Liver (tissue), 10 donors: ENCODE measurements at places on chromosomes 12 and 14. TPM values are rescaled to one million over a fixed set of nuclear protein-coding genes. Genes with fewer than 3 reads are reported as not detected.

DNA sequence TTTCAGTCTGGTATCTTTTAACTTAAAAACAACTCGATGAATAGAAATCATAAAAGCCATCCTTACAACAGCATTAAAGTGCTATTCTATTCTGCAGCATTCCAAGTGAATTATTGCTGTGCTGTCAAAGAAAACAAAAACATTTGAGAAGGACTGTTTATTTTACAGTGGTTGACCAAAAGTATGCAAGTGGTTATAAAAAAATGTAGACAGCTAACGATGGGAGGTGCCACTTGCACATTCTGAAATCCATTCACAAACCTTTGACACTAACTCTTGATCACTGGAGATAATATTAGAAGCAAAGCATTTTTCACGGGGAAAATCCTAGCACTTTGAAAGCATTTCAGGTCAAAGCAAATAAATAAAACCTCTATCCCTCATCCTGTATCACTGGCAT lies 55.6 kb downstream of the HMGA2 start:
- DNase-seq, result no peak

GRCh38 chr12:51186465-51187085 lies 13.6 kb upstream of the TFCP2 start:
- DNase-seq, result no peak

DNA sequence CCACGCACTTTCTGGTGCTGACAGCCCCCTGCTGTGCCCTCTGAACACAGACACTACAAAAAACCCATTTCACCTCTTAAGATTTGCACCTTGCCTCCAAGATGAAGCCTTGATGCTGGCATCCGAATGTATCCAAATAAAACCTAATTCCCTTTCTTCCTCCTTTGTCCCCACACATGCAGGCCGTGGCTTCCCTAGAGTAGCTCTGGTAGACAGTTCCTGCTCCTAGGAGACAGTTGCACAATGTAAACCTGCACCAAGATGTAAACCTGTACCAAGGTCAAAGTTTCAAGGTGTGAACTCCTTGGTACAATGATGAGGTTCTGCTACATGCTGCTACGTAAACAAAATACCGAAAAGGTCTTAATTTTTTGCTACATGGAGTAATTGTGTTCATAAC lies 625 bp upstream of the ABHD12B start:
- no peak for DNase-seq

GRCh38 chr12:94550964-94551363 lies 91.3 kb upstream of the CEP83 start:
- no peak for DNase-seq

GRCh38 chr12:5031958-5032357 lies 11.7 kb upstream of the KCNA5 start:
- DNase-seq, result no peak

The GPD1 gene
- 127 TPM for polyA plus RNA-seq

The SERPINA4 gene
- 67.6 TPM for polyA plus RNA-seq

The ST8SIA1 gene
- polyA plus RNA-seq, result not detected

DNA sequence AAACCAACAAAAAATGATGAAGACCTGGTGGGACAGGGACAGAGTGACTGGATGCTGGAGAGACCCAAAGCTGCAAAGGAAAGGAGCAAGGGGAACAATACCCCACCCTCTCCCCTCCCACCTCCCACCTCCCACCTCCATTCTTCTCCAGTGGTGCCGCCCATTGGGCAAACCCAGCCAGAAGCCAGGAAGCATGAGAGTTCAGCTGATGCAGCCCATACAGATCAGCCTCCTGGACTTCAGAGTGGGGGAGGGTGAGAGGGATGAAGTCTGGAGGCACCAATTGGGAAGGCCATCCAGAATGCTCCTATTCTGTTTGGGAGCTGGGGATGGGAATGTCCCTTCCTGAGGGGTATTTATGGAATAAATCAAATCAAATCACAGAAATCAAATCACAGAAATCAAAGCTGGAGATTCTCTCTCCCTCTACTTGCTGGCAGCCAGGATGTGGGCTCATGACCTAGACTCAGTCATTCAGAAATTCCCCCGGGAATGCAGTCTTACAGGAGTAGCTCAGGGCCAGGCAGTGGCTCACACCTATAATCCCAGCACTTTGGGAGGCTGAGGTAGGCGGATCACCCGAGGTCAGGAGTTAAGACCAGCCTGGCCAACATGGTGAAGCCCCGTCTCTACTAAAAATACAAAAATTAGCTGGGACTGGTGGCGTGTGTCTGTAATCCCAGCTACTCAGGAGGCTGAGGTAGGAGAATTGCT lies 31.1 kb downstream of the IRF2BPL start:
- DNase-seq, result no peak

The MYF6 gene
- 0.18 TPM for polyA plus RNA-seq

DNA sequence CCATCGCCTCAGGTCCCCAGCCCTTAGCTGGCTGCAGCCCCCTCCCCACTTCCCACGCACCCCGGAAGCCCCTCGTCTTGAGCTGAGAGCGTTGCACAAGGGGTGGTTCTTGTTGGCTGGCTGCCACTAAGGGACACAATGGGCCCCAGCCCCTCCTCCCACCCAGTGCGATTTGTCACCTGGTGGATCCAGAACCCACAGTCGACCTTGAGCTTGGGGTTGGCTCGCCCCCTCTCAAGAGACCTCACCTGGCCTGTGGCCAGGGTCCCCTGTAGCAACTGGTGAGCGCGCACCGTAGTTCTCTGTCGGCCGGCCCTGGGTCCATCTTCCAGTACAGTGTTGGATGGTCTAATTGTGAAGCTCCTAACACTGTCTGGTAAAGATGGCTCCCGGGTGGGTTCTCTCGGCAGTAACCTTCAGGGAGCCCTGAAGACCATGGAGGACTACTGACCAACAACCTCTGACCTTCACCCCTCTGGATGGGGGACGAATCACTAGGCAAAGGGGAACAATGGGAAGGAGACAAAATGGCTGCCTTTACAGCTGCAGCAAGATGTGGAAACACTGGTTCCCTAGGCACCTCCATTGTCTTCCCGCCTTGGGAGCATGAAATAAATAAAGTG lies 6.6 kb downstream of the PHB2 start:
- DNase-seq, result no peak

DNA sequence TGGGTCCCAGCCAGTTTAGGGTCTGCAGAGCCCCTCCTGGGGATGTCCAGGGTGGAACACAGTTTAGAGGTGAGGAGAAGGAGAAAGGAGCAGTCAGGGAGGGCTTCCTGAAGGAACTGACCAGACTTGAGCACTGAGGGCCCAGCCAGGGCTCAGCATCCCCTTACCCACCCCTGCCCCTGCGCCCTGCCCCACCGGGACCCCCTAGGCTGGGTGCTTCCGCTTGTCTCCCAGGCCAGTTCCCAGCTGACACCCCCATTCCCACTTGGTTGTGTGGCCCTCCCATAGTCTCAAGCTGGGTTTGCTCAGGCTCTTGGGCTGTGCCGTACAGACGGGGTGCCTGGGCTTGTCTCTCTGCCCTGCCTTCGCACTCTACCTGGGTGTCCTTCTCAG lies 26.3 kb upstream of the KIF26A start:
- DNase-seq, result no peak

DNA sequence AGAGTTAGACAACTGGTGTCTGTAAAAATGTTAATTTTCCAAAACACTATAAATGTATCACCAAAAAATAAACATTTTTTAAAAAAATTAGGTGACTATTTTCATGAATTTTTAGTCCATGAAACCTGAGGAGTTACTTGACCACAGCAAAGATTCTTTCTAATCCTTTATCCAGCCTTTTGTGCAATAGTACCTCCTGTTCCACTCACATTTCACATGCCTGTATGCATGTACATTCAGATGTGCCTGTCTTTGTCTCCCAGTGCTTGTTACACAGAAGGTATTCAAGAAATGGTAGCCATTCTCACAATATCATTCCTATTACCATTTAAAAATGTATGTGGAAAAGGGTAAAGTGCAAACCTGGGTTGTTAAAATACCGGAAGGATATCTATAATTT lies 857.0 kb downstream of the DIO2 start:
- DNase-seq, result no peak

- DNase-seq, result no peak
Measured at GRCh38 chr14:75213172-75213571, 36.8 kb upstream of the TMED10 start.

The ACTR10 gene
- 42.0 TPM for polyA plus RNA-seq

The TESPA1 gene
- 0.10 TPM for polyA plus RNA-seq

- DNase-seq, result no peak
Measured at GRCh38 chr12:27771481-27772327, 8.3 kb upstream of the KLHL42 start.

The CMKLR1 gene
- polyA plus RNA-seq, result 0.67 TPM

- no peak for DNase-seq
Measured at GRCh38 chr14:49679271-49679670, 8.7 kb downstream of the POLE2 start.

The DEPDC4 gene
- polyA plus RNA-seq, result 0.39 TPM
